ENCODE measurements at places on chromosomes 16 and 17.

DNA sequence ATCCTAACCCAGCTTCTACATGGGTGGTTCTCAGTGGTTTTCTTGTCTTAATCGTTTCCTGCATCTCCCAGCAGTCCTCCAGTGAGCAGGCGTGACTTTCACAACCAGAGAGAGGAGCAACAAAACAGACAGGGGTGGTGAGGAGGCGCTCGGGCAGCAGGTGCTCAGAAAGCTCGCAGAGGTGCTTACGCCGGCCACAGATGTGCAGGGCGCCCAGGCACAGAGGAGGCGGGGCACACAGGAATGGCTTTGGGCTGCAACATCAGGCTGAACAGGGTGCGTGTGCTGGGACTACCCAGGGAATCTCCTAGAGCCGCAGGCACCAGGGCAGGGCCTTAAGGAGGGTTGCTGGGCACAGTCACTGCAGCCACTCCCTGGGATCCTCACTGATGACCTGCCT, 32.6 kb downstream of the KLHDC4 start:
- DNase-seq = no peak

- DNase-seq = no peak
Observed at GRCh38 chr17:7347630-7348477, 4.1 kb upstream of the KCTD11 start.

DNA sequence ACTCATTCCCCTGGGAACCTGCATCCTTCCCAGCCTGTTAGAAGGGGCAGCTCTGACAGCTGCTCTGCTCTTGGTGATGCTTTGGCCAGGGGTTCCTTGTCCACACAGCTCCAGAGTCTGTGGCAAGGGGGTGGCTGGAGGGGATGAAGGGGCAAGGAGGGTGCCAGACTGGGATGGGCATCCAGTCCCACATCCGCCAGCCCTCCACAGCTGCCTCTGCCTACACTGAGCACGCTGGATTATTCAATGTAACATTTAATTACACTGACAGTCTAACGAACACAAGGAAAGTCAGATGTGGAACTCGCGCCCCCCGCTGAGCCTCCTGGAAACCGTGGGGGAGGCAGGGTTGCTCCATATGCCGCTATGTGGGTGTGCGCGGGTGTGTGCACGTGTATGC, 101.1 kb downstream of the C16orf78 start:
- DNase-seq = no peak

GRCh38 chr17:42669977-42670788, 6.6 kb downstream of the PLEKHH3 start:
- no peak for DNase-seq

GRCh38 chr16:91484-91883, 13.5 kb downstream of the MPG start:
- DNase-seq = no peak

GRCh38 chr16:27182906-27183405, 20.4 kb upstream of the KDM8 start:
- DNase-seq = no peak

DNA sequence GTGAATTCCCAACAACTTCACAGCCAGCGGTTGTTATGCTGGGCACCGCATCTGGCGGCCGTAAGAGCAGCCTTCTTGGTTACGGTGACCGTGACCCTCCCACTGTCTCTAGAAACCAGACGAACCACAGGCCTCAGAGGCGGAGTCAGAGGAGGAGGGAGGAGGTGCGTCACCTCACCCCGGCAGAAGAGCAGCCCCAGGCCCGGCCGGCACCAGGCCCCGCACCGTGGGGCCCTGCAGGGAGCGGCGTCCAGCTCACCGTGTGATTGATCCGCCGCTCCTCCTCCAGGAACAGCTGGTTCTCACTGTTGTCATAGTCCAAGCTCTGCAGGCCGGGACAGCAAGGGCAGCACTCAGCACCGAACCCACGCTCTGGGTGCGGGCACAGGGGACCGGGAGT, 13.7 kb downstream of the CLCN7 start:
- DNase-seq = no peak

DNA sequence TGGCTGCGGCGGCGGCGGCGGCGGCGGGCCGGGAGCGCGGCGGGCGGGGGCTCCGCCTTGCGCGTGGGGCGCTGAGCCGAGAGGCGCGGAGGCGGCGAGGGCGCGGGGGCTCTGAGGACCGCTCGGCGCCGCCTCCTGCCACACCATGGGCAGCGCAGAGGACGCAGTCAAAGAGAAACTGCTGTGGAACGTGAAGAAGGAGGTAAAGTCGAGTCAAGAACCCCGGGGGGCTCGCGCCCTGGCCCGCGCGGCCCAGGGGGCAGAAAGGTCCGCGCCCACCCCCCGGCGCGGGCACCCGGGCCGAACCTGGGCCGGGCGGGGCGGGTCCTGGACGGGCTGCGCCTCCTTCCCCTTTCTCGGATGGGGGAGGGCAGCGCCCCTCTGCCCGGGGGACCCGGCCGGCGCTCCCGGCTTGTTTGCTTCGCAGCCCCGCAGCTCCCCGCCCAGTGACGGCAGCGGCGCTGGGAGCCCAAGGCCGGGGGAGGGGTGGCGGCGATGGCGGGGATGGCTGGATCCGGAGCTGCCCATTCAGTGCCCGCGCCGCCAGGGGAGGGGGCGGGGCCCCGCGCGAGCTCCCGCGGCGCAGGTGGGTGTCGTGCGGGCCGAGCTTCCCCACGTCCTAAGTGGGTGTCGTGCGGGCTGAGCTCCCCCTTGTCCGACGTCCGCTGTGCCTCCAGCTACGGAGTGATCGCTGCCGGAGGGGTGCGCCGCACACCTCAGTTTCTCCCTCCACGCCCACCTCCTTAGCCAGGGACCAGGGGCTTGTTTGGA, 428 bp downstream of the SGSM2 start:
- no peak for DNase-seq

DNA sequence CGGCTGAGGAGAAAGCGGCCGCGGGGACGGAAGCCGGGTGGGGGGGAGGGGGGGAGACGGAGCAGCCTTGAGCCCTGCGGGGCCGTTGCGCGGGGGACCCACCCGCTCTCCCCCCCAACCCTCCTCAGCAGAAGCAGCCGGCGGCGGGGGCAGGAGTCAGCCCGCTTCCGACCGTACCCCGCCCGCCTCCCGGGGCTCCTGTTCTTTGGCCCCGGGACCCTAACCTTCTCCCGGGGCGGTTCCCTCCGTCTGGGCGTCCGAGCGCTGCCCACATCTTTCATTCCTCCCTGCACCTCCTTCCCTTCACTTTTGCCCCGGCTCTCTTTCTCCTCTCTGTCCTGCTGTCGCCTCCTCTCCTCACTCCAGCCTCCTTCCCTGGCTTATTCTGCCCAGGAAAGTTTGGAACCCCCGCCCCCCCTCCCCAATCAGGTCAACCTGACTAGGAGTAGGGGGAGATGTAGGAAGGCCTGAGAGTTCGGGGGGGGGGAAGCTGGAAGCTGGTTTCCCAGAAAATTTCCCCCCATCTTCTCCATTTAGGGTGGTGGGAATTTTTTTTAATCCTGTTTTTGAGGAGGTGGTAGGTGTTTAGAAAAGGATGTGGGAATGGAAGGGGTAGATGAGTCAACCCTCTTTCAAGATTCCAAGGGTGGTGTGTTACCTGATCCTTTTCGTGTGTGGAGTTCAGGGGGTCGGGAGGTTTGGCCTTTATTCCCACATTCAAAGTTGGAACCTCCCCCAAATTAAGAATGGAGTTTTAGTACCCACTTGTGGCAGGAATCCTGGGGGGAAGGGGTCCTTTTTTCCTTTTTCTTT, 427 bp upstream of the NLK start:
- DNase-seq = no peak

DNA sequence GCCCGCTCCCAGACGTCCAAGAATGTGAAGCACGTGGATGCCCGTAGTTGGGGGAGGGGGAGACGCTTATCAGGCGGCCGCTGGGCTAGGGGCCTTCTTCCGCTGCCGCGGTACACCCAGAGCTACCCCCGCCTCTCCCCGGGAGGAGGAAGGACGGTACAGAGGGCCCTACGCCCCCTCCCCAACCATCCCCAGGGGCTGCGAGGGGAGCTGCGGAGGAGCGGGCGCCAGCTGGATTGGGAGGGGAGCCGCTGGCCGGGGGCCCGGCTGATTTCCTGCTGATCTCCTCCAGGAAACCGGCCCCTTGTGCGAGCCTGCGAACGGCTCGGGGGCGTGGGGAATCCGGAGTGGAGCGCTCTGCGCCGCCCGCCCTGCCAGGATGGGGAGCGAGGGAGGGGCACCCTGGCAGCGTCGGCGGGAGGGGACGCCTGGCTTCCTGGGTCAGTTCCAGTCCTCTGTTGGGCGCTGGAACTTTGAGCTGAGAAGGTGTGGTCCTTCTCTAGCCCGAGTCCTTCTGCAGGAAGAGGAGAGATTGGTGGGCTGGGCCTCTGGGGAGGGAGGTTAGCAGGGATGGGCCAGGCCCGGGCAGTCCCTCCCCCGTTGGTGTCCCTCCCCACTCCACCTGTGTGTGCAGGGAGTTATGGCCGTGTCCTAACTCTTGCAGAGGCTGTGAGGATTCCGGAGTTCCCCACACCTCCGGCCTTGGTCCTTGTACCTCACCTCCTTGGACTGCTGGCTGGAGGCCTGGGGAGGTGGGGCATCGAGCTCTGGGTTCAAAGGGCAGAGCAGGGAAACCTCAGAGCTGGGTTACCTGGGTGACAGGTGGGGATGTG, 19.2 kb downstream of the GJD3 start:
- no peak for DNase-seq

DNA sequence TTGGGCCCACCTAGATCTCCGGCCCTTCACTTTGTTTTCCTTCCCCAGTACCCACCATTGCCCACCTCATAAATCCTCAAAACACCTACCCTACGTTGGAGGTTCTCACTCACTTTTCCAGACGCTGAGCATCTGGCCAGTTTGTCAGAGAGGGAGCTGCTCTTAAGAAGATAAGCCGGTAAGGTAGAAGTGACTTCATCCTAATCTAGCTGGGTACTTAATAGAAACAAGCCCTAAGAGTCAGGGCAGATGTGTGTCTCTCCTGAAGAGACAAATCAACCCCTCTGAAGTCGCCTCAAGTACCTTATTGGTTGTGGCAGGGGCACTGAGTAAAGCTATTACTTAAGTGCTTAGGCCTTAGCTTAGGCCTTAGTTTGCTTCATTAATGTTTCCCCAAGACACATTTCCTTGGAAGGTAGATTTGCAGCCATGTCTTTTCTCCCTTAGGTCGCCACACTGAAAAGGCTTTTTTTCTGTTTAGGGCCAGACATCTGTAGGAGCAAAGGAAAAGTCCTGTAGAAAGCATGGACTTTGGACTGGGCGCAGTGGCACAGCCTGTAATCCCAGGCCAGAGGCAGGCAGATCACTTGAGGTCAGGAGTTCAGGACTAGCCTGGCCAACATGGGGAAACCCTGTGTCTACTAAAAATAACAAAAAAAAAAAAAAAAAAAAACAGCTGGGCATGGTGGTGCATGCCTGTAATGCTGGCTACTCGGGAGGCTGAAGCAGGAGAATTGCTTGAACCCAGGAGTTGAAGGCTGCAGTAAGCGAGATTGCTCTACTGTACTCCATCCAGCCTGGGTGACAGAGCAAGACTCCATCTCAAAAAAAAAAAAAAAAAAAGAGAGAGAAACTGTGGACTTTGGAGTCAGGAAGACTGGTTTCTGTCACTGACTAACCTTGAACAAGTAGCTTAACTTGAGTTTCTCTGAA, 1.0 kb downstream of the TACO1 start:
- DNase-seq = no peak

- no peak for DNase-seq
Observed at GRCh38 chr17:81398832-81399411, 3.7 kb downstream of the BAHCC1 start.

GRCh38 chr17:20273741-20274500, 193.4 kb downstream of the LGALS9B start:
- no peak for DNase-seq

DNA sequence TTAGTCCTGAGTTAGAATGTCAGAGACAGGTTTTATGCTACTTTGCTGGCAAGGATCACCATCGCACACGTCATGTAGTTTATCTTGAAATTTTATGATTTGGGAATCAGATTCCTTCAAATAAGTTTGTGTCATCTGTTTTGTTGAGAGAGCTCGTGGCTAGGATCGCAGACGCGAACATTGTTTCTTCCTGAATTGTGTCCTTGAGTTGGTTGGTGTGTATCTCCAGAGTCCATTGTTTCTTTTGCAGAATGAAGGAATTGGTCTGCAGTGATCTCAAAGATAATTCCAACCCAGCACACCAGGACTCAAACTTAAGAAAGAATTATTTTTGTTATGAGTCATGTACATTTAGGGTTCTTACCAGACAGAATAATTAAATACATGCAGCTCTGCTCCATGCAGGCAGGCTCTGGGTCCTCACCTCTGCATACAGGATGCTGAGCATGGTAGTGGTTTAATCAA, 51.6 kb downstream of the PRKCA start:
- DNase-seq = peak; percentile 55

DNA sequence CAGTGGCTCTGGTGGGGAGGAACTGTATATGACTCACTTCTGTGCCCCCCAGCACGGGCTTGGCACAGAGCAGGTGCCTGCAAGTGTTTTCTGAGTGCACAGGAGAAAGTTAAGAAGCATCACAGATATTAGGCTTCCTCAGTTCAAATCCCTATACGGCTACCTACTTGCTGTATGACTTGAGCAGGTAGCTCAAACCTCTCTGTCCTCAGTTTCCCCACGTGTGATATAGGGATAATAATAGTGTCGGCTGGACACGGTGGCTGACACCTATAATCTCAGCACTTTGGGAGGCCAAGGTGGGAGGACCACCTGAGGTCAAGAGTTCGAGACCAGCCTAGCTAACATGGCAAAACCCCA, 95.7 kb downstream of the C16orf78 start:
- no peak for DNase-seq

DNA sequence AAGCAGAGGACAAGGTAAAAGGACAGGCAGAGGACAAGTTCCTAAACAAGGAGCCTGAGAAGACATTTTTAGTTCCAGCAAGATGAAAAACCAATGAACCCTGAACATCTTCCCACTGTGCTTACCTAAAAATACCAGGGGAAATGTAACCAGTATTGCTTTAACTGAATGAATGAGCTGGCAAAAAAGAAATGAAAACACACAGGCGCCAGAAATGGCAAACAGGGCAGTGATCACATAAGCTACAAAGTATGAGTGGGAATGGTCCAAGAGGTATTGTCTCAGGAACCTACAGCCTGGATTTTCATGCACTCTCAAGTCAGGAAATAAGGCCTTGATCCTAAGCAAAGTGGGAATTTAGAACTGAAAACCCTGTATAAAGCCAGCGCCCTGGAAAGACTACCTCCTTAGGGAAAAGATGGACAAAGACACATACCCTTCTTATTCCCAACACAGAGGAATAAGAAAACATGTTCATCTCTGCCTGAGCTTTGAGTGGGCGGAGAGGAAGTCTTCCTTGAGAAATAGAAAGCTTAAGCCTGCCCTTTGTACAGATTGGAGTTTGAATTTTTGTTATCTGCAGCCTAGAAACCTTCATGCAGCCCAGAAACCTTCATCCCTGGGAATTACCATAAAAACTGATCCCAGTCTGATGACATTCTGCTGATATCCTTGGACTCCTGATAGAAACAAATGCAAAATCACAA, 2.1 kb downstream of the CMTM2 start:
- DNase-seq = no peak

DNA sequence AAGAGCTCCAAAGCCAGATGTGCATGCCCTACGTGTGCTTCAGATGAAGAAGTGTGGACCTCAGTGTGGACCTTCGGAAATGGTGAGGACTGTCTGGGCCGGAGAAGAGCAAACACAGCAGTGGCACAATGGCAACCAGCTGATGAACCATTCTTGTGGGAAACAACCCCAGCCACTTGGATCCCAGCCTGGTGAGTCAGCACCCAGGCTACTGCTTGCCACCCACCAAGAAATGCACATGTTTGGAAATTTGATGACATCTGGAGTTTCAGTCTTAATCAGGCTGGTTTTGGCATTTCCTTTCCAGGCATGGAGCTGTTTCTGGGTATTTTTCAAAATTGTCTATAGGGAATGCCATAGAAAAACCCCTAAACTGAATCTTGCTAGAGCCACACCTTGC, 42.7 kb downstream of the DYNLRB2 start:
- DNase-seq = no peak

GRCh38 chr16:48433116-48433849, 48.1 kb upstream of the SIAH1 start:
- DNase-seq = no peak

All from smooth muscle cell of the brain vasculature (primary cell).